ENCODE measurements at places on chromosomes 5 and 9.
A peak's percentile ranks its signal among the peaks of the same experiment; 100 is the strongest.

GRCh38 chr5:83026930-83027687 is 50.1 kb downstream of the TMEM167A start:
- no peak for DNase-seq

DNA sequence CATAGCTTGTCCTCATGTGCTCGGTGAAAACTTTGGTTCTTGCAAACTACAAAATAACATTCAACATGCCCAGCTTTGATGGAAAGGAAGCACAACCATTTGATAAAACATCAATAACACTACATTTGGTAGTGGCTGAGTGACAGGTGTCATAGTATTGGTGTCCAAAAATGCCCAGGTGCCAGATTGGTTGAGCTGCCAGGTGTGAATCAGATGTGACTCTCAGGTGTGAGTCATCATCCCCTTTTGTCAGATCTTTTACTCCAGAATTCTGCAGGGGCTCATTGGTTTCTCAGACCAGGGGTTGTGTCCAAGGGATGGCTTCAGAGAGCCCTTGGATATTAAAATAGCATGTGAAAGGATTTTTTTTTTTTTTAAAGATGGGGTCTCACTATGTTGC is 22.5 kb upstream of the POMT1 start:
- DNase-seq = no peak

DNA sequence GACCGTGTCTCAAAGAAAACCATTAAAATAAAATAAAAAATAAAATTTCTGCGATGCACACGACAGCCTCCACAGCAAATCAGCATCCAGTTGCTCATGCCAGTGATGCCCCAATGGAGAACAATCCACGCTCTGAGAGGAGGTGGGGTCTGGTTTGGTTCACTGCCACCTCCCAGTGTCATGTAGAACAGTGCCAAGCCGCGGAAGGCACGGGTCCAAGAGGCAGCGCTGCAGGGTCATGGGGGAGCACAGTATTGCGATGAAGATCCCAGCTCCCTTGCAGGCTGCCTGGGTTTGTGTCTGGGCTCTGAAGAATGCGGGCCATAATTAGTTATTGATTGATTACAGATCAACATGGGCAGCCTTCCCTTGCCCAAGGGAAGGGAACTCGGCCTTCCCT is 6.1 kb upstream of the CACFD1 start:
- DNase-seq = no peak

DNA sequence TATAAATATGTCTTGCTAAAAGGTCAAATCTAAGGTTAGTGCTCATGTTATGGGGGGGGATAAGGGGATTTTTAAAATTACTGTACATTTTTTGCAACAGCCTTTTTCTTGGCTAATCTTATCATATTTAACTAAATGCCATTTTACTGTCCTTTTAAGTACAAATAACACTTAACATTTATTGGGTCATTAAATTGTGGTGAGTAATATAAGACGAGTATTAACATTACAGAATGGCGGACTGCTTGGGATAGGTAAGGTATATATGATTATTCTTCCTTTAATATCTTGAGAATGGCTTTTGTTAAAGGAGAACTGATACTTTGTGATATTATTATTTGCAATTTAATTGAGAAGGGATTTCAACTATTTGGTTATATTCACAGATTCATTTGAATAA is 33.2 kb downstream of the GPR151 start:
- DNase-seq = no peak

DNA sequence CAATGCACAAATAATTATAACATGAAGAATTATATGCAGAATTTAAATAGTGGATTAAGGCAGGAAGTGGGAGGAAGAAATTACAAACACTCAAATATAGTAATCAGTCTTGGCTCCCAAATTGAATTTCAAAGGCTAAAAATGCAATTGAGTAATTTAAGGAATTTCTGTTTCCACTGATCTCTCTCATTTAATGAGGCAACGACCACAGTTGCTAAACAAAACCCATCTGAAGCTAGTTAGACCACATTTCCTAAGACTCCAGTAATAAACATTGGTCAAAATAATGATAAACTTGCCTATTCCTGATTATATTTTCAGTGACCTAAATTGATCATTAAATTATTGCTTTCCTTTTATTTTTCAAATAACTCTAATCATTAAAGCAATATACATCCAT is 174.3 kb upstream of the GRIN3A start:
- no peak for DNase-seq

GRCh38 chr5:96149546-96149945 is 187.9 kb upstream of the ELL2 start:
- DNase-seq = no peak

- no peak for DNase-seq
Observed at GRCh38 chr9:32344551-32345182, 39.8 kb upstream of the ACO1 start.

DNA sequence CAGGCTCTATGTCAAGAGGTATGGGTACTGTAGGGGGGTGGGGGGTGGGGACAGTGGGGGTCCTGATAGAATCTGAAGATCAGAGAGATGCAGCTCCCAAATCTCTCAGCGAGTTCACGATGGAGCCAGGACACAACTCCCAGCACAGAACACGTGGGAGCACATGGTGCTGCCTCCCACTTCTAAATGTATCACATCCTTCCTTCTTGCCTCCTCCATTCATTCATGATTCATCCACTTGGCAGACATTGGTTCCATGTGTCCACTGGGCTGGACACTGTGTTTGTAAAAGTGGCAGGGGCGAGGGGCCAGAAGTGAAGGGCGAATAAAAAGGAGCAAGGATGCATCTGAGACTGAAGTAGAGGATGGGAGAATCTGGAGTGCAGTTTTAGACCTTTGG is 33.9 kb downstream of the SH3TC2 start:
- no peak for DNase-seq

DNA sequence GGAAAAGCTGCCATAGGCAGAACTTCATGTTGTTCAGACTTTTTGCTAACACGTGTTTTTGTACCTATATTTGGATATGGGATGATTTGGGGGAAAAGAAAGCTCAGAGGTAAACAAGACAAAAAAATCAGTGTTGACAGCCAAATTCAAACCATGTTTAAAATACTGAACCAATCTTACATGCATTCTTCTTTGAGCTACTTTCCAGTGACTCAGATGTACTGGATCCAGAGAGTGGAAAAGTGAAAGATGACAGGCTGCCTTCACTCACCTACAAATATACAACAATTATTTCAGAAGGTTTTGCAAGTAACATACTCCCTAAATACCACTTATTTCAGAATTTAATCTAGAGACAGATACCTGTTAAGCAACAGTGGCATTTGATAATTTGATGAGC is 165.7 kb downstream of the MPDZ start:
- DNase-seq = no peak

DNA sequence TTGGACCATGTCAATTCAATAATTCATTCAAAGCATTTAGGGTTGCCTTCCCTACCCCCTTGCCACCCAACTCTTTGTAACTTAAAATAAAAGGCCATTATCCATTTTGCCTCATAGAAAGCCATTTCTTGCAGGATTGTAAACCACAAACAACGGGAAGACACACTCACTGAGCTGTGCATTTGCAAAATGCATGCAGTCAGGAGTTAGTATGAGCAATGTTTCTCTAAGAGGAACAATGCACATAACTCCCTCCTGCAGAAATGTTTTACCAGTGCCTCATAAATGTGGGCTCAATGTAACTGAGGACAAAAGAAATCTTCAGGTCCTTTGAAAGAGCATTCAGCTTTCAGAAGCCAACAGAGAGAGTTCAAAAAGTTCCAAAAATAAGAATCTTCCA is 98.5 kb upstream of the ABCA1 start:
- DNase-seq = no peak

DNA sequence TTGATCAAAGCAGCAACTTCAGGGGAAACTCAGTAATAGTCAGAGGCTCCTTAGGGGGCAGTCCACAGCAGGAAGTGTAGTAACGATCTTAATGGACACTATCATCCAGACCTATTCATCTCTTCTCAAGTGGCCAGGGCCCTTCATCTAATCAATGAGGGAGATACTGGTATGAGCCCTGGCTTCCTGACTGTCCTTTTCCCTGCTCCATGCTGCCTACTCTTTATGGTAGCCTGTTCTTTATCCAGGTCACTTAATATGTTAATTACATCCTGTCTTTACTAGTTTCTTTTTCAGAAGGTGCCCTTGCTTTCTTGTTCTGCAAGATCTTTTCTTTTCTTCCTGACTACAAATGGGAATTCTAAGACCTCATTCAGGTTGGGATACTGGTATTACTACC is 197.1 kb downstream of the CAVIN4 start:
- DNase-seq = no peak

DNA sequence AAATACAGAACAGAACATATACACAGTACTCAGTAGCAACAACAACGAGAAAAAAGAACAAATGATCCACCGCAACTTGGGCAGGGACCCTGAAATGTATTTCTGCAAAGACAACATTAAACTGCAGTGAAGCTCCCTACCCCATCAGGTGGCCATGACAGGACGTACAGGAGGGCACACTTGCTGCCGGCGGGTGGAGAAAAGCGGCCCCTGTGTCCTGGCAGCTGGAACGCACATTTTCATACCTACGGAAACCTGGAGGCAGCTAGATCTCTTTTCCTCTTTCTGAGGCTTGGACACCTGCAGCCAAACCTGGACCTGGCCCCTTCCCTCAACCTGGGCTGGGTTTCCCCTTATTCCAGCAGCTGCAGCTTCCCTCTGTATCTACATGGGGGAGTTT is 42.2 kb upstream of the ZNF354B start:
- DNase-seq = no peak

DNA sequence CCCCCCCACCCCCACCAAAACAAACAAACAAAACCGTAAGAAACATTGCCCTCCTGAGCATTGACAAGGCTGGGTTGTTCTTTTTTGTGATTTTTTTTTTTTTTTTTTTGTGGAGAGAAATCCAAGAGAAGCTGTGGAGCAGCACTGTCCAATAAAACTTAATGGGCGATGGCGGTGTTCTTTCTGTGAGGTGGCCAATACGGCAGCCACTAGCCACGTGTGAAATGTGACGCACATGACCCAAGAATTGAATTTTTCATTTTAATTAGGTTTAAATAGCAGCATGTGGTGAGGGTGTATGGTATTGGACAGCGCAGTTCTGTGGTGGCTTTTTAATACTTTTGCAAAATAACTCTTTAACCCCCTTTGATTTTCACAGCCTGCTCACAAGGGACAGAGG is 251.1 kb downstream of the PDZD2 start:
- DNase-seq = no peak

DNA sequence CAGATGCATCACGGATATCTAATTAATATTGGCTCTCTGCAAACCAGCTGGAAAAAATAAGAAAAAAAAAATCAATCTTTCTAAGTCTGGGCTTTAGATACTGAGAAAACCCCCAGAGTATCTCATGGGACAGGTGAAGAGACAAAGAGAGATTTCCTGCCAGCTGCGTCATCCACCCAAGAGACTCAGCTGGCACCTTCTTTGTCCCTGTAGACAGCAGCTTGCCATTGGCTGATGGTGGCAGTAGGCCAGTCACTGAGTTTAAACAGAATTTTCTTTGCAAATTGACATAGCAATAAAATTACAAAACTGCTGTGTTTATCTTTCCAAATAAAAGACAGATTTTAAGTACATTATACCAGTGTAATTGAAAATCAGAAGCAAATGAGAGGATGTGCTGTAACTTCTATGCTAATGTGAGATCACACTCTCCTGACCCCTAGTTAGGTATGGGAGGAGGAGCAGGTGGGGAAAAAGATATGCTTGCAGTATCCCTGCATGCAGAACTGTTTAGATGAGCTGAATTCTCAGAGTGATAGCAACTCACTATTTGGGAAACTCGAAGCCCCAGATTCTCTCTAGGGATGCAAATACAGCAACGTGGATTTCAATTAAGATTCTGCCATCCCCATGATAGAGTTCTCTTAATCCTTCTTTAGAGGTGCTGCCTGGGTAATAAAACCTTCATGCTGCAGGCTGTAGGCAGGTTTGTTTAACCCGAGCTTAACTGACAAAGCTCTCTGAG is 72.2 kb downstream of the NMUR2 start:
- no peak for DNase-seq

GRCh38 chr9:135997090-135998015 is 36.2 kb upstream of the UBAC1 start:
- no peak for DNase-seq

- no peak for DNase-seq
Observed at GRCh38 chr5:30921388-30921787, 272.1 kb upstream of the CDH6 start.

GRCh38 chr5:148848393-148849031 is 22.1 kb downstream of the ADRB2 start:
- no peak for DNase-seq

GRCh38 chr5:132222649-132223038 is 5.0 kb downstream of the P4HA2 start:
- no peak for DNase-seq

DNA sequence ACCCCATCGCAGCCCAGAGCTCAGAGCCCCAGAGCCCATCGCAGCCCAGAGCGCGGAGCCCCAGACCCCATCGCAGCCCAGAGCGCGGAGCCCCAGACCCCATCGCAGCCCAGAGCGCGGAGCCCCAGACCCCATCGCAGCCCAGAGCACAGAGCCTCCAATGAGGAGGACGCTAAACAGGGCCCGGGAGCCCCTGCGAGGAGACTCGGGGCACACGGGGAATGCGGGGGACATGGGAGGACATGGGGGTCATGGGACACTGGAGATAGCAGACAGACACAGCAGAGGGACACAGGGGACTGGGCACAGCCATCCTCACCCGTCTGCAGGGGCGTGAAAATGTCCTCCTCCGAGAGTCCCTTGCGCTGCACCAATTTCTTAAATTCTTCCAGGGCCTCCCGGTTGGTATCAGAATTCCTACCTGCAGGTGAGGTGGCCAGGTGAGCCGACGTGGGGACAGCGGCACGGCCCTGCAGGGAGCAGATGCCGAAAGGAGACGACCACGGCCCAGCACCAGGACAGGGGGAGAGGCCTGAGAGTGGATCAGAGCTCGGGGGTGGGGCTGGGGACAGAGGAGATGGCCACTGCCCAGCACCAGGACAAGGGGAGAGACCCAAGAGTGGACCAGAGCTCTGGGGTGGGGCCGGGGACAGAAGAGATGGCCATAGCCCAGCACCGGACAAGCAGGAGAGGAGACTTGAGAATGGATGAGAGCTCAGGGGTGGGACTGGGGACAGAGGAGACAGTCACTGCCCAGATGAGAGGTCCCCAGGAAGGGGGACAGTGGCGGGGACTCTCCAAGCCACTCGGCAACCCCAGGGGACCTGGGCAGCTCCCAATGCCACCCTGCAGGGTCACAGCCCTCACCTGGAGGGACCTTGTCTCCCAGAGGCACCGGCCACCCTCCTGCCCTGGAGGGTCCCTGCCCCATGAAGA is 2.8 kb downstream of the OBP2B start:
- DNase-seq = no peak

GRCh38 chr5:9156282-9156681 is 389.6 kb downstream of the SEMA5A start:
- DNase-seq = peak; percentile 7

DNA sequence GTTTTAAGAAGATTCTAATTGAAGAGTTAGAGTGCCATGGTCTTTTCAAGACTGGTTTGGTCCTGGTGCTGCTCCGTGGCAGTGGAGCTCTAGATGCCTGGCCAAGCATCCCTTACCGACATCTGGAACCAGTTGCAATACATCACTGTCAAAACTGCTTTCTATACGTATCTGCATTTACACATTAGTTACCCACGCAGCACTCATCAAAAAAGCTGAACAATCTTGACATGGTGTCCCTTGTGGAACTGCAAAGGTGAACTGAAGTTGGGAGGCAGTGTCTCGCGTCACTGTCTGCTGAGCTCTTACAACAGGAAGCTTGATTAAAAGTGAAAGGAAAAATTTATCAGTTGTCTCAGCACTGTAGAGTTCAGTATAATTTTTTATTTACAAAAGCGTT is 82.6 kb downstream of the PBX3 start:
- DNase-seq = no peak

All from NCI-H524 treated with DMSO at 0.1 percent for 48 hours (cell line).